Left lung (tissue), 14 donors: ENCODE measurements at places on chromosomes 11 and 22.

DNA sequence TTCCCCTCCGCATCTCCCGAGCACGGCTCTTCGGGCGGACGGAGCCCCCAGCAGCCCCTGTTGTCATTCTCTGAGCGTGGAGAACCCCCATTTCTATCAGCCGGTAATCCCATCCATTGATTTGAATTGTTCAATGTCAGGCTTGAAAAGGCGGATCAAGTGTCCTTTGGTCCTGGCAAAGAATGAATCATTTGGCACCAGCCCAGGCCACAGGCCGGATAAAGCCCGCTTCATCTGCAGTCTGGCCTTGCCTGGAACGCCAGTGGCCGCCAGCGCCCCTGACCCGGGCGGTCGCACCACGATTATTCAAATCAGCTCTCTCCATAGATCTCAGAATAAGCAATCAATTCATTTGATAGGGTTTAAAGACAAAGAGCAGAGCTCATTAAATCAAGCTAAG lies 188.9 kb downstream of the BRD1 start:
- no peak for DNase-seq

DNA sequence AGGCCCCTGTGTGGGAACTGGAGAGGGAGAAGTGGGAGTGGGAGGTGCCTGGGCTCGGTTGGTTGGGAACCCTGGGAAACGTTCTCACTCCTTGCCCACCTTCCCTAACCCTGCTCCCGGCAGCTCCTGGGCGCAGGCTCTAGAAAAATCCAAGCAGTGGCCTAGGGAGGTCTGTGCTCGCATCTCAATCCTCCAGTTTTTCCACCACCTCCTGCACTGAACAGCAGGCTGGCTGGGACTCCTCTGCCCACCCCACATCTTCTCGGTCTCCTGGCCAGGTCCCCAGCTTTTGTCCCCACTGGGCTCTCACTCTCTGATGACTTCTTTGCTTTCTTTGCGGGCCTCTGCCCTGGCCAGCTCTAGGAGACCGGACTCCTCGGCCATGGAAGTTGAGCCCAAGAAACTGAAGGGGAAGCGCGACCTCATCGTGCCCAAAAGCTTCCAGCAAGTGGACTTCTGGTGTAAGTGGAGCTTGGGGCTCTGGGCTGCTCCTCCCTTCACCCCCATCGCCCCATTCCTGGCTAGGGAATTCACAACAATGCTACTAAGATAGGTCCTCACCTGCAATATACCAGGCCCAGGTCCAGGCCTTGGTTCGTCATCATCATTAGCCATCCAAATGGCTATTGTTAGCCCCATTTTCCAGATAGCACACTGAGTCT lies 35.6 kb downstream of the PRDM11 start:
- DNase-seq = no peak

DNA sequence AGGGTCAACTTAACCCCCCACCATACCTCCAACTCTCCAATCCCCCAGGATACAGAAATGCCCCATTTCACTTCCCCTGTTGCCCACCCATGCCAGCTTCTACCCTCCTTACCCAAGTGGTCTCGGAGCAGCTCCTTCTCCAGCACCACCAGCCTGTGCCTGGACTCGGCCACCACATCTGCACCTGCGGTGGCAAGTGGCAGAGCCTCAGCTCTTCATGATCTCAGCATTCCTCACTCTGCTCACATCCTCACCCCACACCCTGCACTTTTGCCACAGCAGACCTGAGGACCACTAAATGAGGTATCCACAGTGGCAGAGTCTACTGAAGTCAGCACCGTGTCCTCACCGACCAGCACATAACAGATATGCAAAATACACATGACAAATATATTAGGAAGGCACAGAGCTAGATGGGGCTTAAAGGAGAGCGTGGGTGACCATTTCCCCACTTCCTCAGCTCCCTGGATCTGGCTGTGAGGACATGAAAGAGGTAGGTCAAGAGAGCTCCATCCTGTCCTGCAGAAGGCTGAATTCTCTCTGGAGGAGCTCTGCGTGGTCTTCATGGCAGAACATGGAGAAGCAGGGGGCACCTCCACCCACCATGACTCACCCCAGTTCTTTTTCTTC lies 9.7 kb downstream of the NHERF4 start:
- DNase-seq = no peak

GRCh38 chr22:49827853-49828598 lies at the start of gene BRD1:
BRD1 (minus strand) TSS chr22:49827873; CDS start chr22:49824317, 3,556 bp downstream.
- peak; percentile 95 for DNase-seq

- DNase-seq = no peak
Measured at GRCh38 chr11:104531075-104531474, 367.1 kb upstream of the PDGFD start.

DNA sequence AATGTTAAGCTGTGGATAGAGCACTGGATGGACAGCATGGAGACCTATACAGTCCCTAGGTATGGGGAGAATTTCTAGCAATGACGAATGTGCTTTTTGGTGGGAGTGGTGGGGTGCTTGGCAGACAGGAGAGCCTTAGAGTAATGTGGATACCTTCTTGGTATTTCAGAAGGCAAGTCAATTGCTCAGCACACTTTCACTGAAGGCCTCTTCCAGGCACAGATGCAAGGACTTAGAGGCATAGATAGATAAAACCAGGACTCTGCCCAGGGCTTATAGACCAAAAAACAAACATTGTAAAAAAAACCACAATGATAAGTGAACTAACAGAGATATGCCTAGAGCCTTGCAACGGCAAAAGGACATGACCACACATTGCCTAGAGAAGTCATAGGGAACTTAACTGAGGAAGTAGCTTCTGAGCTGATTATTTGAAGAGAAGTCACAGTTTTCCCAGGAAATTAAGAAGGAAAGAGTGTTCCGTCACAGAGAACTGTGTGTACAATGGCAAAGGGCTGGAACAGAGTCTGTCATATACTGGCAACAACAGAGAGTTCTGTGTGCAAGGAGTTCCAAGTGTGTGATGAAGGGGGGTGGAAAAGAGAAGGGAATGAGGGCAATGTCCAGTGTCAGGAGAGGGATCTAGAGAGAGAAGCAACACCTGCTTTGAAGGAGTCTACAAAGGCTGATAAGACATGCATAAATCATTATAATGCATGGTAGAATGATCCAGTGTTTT lies 65.9 kb upstream of the PICALM start:
- DNase-seq = no peak

DNA sequence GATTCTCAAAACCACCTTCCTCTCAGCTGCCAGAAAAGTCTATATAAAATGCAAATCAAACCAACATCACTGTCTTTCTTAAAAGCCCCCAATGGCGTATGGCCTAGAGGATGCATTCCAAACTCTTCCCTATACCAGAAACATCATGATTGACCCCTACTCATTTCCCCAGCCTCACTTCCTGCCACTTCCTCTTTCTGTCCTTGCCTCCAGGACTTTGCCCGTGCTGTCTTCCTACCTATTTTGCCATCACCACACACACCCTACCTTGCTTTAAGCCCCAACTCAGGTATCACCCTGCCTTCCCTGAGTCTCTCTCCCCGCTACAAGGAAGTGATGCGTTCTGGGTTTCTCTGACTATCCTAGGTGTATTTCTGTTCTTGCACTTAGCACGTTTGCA lies 8.1 kb downstream of the POU2AF2 start:
- DNase-seq = no peak

DNA sequence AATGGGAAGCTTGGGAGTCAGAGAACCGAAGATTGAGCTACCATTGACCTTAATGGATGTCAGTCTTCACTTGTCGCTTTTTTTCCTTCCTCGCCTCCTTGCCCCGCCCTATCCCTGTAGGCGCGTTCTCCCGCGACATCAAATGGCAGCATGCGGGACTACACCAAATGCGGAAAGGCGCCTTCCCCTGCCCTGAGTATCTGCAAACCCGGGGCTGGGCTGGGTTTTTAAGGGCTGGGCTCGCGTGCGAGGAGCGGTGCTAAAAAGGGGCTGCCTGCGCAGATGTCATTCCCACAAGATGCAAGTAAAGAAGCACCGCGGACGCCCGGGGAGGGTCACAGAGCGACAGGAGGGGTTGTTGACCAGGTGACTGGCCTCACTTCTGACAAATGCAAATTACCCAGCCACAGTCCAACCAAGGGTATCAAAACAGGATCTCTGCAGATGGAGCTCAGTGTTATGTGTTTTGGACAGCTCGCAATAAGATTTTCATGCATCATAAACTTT lies 4.7 kb upstream of the FAM111B start:
- DNase-seq = peak; percentile 82

DNA sequence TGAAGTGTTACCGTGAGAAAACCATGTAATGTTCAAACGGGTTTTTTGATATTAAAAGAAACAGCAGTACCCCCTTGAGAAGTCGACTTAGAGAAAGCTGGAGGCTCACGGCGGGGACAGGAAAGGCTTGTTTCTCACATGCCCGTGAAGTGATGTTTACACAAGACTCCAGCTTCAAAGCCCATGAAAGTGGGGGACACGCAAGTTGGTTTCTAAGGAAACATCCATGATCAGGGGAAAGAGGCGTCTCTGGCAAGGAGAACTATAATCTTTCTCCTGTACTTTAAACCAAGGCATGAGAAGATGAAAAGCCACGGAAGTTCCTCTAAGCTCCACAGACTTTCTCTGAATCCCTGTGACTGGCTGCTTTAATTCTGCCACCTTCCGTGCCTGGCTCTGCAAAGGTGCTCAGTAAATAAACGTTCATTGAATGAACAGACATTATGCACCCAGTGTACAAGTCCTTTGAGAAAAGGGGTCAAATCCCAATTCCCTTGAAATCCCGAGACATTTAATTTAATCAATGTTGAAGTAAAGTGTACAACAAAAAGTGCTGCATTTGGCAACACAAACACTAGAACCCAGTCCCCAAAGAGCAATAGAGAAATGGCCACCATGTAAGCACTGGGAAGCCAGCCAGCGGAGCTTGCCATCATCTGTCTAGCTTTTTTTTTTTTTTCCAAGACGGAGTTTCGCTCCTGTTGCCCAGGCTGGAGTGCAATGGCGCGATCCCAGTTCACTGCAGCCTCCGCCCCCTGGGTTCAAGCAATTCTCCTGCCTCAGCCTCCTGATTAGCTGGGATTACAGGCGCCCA lies 58.7 kb downstream of the AHNAK start:
- peak; percentile 31 for DNase-seq

GRCh38 chr11:69317401-69318092 lies 23.6 kb downstream of the MYEOV start:
- no peak for DNase-seq

- no peak for DNase-seq
Measured at GRCh38 chr22:33427461-33427860, 369.3 kb upstream of the SYN3 start.

DNA sequence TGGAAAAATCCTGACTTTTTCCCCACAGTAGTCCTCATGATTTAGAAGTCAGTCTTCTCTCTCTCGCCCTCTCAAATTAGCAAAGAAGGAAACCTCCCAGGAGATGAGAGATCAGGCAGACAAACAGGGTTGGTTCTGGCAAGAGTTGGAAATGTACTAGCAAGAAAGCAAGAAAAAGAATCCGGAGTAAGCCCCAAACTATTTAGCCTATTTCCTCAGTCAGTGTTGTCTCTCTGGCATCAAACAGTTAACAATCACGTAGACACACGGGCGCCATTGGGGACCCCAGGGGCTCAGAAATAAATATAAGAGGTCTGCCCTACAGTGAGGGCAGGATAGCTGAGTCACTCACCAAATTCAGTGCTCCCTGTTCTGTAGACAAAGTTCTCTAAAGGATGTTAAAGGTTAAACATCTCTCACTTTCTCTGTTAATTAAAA lies 4.7 kb downstream of the C11orf52 start:
- DNase-seq = no peak

DNA sequence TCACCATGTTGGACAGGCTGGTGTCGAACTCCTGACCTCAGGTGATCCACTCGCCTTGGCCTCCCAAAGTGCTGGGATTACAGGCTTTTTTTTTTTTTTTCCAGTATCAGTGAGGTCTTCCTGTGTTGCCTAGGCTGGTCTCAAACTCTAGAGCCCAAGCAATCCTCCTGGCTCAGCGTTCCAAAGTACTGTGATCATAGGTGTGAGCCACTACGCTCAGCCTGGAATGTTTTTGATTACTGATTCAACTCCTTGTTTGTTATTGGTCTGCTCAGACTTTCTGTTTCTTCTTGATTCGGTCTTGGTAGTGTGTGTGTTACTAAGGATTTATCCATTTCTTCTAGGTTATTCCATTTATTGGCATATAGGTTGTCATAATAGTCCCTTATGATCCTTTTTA lies 31.3 kb downstream of the NAGA start:
- DNase-seq = no peak

GRCh38 chr22:35598396-35598710 lies 18.8 kb downstream of the MB start:
- no peak for DNase-seq

DNA sequence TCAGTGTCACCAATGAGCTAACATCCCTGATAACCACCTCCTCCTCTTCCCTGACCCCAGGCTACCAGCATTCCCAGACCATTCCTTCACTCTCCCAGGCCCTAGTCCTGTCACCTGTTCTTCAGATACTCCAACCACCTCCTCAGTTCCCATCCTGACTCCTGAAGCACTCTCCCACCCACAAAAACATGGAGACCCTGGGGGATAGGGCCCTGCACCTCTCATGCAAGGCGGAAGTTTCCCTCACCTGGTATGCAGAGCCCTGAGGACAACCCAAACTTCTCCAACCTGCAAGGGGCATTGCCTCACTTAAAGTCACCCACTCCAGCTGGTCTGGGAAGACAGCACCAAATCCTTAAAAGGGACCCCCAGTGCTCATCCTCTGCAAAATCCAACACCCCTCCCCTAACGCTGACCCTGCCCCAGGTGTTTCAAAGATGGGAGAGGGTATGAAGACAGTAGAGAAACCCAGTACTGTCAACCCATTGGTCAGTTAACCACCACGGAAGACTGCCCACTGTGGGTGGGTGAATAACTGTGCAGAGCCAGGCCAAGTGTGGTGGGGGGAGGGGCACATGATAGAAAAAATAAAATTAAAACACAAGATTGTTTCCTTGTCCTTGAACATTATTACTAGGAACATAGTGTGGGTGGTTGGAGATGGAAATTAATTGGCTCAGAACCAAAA lies 1.4 kb downstream of the TNKS1BP1 start:
- DNase-seq = no peak

- DNase-seq = no peak
Measured at GRCh38 chr22:26197425-26197824, 28.2 kb downstream of the SEZ6L start.
